ENCODE measurements at places on chromosomes 3 and 15. TPM values are rescaled to one million over a fixed set of nuclear protein-coding genes. Genes with fewer than 3 reads are reported as not detected.

- no peak for DNase-seq
Observed at GRCh38 chr3:163043074-163043473, 1546.5 kb downstream of the OTOL1 start.

DNA sequence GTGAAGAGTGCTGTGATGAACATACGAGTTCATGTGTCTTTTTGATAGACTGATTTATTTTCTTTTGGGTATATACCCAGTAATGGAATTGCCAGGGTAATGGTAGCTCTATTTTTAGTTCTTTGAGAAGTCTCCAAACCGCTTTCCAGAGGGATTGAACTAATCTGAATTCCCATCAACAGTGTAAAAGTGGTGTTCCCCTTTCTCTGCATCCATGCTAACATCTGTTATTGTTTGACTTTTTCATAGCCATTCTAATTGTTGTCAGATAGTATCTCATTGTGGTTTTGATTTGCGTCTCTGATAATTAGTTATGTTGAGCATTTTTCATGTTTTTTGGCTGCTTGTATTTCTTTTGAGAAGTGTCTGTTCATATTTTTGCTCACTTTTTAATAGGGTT lies 54.8 kb upstream of the UTS2B start:
- DNase-seq: no peak

- no peak for DNase-seq
Observed at GRCh38 chr15:88401996-88402656, 65.1 kb downstream of the MRPL46 start.

GRCh38 chr3:117524890-117525289 lies 815.3 kb downstream of the TUSC7 start:
- no peak for DNase-seq

GRCh38 chr3:69738315-69738714 lies 949 bp upstream of the MITF start:
- no peak for DNase-seq

DNA sequence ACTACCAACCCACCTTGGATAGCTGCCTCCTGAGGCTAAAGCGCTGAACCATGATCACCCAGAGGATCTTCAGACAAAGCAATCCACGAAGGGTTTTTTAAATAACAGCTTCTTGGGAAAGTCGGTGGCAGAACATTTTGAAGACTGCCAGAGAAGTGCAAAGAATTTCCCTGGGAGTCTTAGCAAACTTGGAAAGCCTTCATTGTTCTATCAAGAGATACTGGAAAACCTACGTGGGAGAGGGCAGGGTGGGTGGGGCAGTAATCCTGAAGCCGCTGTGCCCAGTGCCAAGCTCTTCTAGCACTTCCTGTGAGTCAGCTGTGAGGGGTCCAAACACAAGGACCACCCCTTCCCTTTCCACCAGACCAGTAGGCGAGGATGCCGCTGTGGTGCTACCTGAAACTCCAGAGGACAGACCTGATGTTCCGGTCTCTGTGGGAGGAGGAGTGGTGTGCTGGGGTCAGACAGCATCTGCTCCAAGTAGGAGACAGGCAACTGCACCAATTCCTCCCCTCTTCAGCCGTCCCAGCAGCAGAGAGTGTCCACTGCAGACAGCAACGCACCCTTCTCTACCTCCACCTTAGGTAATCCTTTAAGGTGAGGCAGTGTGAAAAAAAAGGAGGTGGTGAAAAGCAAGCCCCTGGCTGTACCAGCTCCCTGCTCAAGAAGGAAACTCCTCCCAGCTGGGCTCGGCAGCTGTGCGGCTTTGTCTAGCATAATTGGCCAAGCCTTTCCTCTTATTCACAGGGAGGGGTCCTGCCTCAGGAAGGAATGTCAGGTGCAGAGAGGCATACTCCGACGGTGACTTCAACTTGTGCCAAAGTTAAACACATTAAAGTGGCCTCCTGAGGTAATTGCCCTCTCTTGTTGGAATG lies 99.0 kb downstream of the TMCC1 start:
- DNase-seq: no peak

DNA sequence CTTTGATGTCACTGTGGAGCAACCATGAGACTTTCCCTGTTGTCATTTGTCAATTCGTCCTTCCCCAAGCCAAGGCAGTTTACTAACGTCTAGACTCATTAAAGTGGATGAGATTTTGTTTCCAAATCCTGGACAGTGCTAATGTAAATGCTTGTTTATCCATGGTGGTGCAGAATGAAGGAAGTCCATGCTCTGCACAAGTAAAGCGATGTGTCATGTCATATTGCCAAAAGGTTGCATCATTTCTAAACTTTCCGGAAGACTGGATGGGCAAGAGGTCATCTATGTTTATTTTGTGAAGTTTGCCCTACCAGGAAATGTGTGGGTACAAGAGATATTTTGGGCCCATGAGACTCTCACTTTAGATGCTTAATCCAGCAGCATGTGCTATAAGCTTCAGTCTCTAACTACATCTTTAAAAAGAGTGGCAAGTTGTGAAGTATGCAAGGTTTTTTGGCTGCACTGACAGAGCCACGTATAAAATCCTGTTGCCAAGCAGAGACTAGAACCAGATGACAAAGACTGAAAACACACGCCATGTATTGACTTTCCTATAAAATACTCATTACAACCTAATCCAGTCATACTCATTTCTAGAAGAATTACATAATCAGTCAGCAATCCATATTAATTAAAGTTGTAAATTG lies 72.1 kb upstream of the FNDC3B start:
- DNase-seq: no peak

GRCh38 chr3:20225769-20226168 lies 39.8 kb upstream of the SGO1 start:
- DNase-seq: no peak

GRCh38 chr15:31307270-31308184 lies 19.1 kb upstream of the KLF13 start:
- DNase-seq: no peak

GRCh38 chr3:141012571-141012970 lies 38.6 kb upstream of the SPSB4 start:
- DNase-seq: no peak

GRCh38 chr3:188706176-188706575 lies 465.6 kb upstream of the TPRG1 start:
- no peak for DNase-seq

GRCh38 chr15:68620721-68621527 lies 42.1 kb downstream of the CORO2B start:
- DNase-seq: no peak

GRCh38 chr3:115018694-115019093 lies 128.4 kb downstream of the ZBTB20 start:
- DNase-seq: no peak

DNA sequence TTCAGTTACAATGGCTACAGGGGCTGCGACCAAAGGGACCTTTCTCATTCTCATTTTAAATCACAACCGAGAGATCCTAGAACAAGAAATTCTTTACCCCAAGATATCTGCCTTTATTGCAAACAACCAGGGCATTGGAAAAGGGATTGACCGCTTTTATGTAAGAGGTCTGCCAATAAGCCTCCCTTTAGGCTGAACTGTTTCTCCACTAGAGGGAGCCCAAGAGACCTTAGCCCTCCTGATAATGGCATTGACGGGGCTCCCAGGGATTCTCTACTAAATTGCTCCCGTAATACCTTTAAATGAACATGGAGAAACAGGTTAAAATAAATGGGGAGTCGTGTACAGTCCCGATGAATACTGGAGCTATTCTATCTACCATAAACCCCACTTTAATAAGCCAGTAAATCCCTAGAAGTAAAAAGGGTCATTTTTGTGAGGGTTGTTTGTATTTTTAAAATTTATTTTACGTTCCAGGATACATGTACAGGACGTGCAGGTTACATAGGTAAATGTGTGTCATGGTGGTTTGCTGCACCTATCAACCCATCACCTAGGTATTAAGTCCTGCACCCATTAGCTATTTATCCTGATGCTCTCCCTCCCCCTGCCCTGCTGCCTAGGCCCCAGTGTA lies 7.5 kb upstream of the IGSF10 start:
- DNase-seq: no peak

GRCh38 chr3:155079746-155080487 lies at the start of gene MME:
MME (plus strand) TSS chr3:155080319; CDS start chr3:155084168, 3,849 bp downstream.
- peak; percentile 92 for DNase-seq

DNA sequence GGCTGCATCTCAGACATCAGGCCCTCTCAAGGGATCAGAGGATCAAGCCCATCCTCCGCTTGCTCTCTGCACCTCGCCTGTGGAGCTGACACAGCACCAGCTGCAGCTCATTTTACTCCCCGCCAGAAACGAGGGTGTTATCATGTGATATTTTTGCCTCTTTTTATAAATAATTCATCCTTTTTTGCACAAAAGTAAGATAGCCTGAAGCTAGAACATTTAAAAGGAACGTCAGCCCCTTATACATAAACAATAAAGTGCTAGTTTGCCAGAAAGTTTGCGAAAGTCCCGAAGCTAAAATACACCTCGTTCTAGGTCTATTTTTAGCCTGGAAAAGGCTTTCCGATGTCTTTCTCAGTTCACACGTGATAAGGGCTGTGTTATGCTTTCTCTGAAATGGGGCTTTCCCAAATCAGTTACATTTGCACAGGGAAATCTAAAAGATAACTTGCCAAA lies 9.6 kb upstream of the FAM174B start:
- no peak for DNase-seq

DNA sequence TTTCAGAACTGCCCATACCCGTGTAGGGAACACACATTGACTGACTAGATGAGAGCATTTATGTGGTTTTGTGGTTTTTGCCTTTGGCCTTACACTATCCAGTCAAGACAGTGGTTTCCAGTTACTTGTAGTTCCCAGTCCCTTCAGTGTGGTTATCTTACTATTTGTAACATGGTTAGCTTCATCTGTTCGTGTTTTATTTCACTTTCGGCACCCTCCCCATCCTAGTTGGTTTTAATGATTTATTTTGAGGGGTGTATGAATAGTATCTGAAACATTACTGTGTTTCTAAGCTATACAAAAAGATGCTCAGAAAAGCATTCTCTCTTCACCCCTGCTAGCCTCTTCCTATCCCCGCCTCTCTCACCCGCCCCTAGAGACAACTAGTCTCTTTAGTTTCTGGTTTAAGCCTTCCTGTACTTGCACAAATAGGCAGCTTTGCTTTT lies 14.1 kb downstream of the LYSMD4 start:
- DNase-seq: no peak

GRCh38 chr15:78177447-78177873 lies 28.3 kb downstream of the IDH3A start:
- DNase-seq: peak; percentile 90

- no peak for DNase-seq
Observed at GRCh38 chr15:30043211-30043655, 39.5 kb upstream of the GOLGA8J start.

DNA sequence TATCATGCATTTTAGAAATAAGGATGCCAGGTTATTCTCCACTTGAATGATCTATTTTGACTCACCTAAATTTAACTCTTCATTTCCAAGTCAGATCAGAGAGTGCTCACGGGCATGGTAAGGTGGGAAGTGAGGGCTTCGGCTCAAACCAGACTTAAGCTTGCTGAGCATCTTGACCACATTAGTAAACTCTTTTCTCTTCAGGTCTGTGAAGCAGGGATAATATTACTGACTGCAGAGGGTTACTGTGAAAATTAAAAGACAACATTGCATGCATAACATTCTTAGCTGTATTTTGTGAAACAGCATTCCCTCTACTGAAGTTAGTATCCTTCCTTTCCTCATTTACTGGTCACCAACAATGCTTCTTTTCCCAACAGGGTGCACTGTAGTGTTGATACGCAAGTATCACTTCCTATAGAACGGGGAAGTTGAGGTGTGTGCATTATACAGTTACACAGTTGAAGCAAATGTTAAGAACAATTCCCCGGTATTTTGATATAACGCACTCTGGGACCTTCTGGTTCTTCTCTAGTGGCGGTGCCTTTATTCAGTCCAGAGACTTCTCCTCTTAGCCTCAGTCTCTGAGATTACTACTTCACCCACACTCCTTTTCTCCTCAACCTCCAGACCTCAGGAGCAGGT lies 74.1 kb upstream of the MNS1 start:
- no peak for DNase-seq

GRCh38 chr15:37125143-37125542 lies 24.8 kb upstream of the MEIS2 start:
- no peak for DNase-seq

DNA sequence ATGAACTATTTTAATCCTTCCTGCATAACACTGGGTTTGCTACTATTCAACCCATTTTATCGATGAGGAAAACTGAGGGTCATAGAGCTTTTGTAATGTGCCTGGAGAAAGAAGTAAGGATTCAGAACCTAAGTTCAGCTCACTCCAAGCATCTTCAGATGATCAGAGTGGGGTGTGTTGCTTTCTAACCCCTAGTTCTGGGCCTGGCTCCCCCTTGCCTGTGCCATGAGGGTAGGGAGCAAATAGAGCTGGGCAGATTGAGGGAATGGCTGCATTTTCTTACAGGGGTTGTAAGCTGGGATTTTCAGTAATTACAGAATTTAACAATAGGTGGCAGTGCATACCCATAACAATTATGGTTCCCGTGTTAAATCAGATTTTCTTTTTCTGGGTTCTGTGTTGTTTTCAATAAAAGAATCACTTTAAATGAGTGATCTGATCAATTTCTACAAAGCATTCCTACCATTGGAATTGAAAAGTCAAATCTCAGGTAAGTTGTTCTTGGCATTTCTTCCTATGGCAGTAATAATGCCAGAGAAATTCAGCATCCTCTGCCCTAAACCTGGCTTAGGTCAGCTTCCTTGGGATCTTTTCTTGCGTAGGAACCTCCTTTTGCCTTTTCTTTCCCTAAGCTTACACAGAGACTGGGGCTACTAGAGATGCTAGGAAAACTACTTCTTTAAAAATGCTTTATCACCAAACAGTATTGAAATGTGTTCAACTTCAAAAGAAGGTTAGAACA lies 103.8 kb upstream of the IL12A start:
- DNase-seq: no peak

- DNase-seq: no peak
Observed at GRCh38 chr3:145849115-145849514, 311.9 kb downstream of the PLOD2 start.

GRCh38 chr3:36777424-36778218 lies 13.3 kb upstream of the DCLK3 start:
- no peak for DNase-seq

GRCh38 chr3:46299608-46300460 lies 54.1 kb upstream of the CCR2 start:
- DNase-seq: no peak

DNA sequence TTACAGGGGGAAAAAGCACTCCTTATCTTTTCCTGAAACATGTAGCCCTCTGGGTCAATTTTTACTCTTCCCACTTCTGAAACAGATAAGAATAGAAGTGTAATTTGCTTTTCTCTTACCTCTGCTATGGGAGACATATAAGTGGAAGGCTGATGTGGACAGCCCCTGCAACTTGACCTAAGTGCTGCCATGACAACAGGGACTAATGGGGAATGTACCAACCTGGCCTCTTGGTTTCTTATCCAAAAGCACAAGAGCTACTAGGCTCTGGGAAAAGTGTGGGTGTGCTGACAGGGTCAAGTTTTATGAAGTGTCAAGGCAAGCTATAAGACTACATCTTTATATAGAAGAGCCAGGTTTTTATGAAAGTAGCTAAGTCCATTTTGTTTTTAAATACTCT lies 1246.5 kb downstream of the OTOL1 start:
- DNase-seq: no peak

- no peak for DNase-seq
Observed at GRCh38 chr3:88480822-88481221, 331.1 kb downstream of the C3orf38 start.

RLBP1 gene
- not detected for total RNA-seq

SLC28A1 gene
- 0.19 TPM for total RNA-seq

C3orf49 gene
- total RNA-seq: not detected

AGBL1 gene
- not detected for total RNA-seq

FBXO40 gene
- total RNA-seq: 0.13 TPM

MED12L gene
- total RNA-seq: 0.48 TPM

EXD1 gene
- total RNA-seq: not detected

ATP2B2 gene
- 0.16 TPM for total RNA-seq

KIF15 gene
- 0.42 TPM for total RNA-seq

Data from mesenteric fat pad (tissue), 1 donor.